ENCODE measurements at places on chromosomes 11 and 22. TPM values are rescaled to one million over a fixed set of nuclear protein-coding genes. Genes with fewer than 3 reads are reported as not detected.

The MS4A3 gene
- 6.8 TPM for total RNA-seq

The TRPM5 gene
- total RNA-seq: under 0.01 TPM

The RAB3IL1 gene
- total RNA-seq: 9.4 TPM

The CLMP gene
- 8.9 TPM for total RNA-seq

The SAA4 gene
- not detected for total RNA-seq

The ZNF70 gene
- total RNA-seq: 3.1 TPM

The SPI1 gene
- 2.6 TPM for total RNA-seq

The APOL3 gene
- total RNA-seq: 13.6 TPM

The DDT gene
- total RNA-seq: 39.7 TPM

The CSRP3 gene
- total RNA-seq: 360 TPM

All from skeletal muscle tissue (tissue), 5 donors.